AG04449 (cell line): ENCODE measurements at places on chromosomes 1 and 21.

DNA sequence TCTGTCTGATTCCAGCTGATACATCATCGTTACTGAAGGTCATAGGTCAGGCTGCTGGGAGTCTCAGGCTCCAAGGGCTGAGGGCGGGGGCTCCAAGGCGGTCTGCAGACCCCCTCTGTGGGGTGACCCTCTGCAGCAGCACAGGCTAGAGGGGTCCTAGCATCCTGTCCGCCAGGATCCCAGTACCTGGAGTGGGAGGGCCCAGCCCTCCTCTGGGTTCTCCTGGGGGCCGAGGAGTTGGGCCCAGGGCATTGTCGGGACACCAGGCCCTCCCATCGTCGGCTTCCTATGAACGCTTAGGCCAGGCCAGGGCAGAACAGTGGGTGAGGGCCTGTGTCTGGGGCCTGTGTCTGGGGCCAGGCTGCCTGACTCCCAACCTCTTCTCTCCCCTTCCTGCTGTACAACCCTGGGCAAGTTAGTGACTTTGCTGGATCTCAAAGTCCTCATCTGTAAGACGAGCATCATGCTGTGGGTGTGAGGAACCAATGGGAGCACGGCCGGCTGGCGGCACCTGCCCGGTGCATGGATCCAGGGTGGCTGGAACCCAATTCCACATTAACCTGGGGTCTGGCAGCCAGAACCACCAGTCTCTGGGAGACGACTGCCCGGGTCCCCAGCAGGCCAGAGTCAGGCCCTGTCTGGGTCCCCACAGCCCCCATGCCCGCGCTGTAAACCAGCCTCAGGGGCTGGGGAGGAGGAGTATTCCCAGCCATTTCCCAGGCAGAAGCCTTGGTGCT lies 56.2 kb upstream of the COL18A1 start:
- DNase-seq = no peak

DNA sequence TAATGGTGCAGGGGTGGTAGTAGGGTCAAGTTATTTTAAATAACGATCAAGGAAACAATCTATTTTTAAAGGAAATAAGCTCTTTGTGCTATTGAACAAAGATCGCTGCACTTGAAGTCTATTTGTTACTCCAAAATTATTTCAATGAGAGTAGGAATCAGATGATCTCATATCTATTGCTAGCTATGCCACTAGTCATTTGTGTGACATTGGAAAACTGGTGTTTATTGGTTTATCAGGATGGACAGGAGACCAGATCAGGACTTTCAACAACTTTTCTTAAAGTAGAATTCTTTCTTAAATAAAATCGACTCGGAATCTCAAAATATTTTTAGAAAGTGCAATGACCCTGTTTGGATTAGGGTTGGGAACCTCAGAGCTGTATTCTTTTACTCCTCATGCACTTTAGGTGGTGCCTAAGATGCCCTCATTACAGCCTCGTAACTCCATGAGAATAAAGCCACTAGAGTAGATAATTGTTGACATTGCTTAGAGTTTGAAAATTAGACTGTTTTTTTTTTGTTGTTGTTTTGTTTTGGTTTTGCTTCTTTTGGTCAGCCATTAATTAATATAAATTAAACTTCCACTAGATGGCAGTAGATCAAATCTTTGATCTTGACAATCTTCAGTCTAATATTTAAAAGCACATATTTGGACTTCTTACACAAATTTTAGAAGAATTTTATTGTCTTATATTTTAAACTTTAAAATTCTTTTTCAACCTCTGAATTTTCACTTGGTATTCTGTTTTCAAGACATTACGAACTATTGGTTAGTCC lies 352.4 kb downstream of the USP25 start:
- no peak for DNase-seq

DNA sequence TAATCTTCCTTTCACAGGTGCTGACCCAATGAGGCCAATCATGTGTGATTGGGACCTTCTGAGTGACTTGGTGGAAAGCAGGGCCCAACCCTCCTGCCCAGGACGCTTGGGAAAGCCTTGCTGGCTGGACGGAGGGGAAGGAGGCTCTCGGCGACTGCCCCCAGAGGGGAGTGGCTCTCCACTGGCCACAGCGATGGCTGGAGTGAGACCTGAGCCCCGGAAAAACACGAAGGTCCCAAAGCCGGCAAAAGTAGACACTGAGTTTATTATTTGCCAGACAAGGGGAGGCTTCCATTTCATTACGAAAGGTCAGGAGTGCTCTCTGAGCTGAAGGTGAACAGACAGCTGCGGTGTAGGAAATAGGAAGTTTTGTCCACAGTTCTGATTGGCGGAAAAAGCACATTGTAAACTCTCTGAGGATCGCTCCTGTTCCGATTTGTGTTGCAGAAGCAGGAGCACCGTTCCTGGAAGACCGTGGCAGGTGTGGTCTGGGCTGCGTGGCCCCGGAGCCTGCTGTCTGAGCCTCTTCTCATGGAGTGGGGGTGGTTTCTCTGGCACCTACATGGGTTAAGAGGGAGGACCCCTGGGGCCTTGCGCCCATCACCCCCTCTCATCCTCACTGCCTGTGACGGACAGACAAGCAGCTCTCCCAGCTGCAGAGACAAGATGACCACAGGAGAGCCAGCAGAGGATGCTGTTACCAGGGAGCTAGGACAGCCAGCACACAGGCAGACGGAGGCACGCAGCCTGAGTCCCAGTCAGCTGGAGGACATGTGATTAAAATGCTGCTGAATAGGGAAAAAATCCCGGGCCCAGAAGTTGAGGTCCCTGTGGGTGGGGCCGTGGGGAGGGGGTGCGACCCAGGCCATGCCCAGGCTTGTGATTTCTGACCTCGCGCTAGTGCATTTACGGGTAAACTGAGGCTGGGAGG lies 41.5 kb downstream of the KRTAP10-1 start:
- no peak for DNase-seq

DNA sequence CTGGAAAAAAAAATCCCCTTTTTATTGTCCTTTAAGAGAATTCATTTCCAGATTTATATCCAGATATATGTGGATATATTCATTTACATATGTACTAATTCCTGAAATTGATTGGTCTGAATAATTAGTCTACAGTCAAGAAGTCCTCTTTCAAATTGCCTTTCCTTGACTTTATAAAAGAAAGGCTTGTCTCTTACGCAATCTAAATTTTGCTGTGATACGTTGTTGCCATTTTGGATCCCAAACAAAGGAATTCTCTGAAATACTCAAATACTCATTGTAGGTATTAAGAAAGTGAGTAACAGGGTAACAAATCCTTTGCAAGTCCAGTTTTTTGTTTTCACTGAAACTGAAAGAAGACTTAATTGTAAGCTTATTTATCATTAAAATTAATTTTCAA lies 136.9 kb upstream of the KIAA1614 start:
- DNase-seq = no peak

- DNase-seq = no peak
These were observed 7.7 kb upstream of the ZNF669 start for GRCh38 chr1:247111700-247112478.

- no peak for DNase-seq
These were observed 25.9 kb upstream of the RAP1A start for GRCh38 chr1:111593403-111594305.

DNA sequence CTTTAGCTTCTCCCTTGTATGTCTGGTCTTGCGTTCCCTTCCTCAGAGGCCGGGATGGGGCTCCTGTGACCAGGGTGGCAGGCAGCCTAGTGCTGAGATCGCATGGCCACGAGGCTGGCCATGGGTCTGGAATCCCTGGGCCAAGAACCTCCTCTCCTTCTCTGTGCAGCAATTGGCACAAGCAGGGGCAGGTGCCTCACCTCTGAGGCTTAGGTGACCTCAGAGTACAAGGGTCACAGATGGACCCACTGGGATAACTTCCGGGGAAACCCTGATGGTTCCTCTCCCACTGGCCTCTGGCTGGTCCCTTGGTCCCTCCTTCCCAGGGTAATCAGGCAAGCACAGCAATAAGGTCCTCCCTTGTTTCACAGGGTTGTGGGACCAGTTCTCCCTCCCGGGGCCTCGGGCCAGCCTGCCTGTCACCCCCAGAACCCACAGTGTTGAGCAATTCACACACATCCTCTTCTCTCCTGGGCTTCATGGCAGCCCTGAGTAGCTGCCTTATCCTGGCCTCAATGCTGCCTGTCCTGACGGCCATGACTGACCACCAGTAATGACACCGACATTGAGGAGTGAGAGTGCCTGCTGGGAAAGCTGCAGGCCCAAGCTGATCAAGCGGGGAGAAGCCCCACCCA lies 38.6 kb downstream of the BMP8A start:
- no peak for DNase-seq

DNA sequence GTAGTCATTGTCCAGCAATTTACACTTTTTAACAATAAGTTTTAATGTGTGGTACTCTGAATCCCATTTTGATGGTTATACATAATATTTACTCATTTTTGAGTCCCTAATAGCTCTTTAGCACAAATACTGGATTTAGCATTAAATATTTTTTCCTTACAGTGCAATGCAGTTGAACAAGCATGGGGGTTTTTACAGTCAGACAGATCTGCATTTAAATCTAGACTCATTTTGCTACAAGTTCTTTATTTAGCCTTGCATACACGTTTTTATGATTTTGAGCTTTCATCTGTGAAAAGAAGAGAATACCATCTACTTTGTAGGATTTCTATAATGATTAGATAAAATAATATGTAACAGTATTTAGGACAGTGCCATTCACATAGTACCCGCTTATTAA lies 44.0 kb downstream of the PTPRC start:
- no peak for DNase-seq

- no peak for DNase-seq
These were observed 50.7 kb downstream of the VAV3 start for GRCh38 chr1:107914119-107914765.

- no peak for DNase-seq
These were observed 217.6 kb downstream of the LMX1A start for GRCh38 chr1:165138960-165139359.

DNA sequence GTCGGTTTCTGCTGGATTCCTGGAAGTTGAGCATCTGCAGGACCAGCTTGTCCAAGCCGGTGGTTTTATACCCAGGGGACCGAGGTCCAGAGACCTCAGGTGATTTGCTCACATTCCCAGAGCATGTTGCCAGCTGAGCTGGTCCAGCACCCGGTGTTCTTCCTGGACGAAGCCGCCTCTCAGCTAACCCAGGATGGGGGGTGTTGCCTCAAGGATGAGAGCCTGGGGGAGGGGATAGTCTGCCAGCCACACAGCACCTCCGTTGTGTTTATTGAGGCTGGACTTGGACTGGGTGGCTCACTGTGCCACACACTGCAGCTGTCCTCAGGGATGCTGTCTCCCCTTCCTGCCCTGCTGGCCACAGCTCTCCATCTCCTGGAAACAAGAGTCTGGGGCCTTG lies 1.5 kb downstream of the TMEM201 start:
- no peak for DNase-seq

- DNase-seq = no peak
These were observed 7.3 kb downstream of the SH3BGRL3 start for GRCh38 chr1:26287033-26287711.
